ENCODE measurements at places on chromosomes 16 and 17. TPM values are rescaled to one million over a fixed set of nuclear protein-coding genes. Genes with fewer than 3 reads are reported as not detected.

NXN gene
- total RNA-seq, result 0.93 TPM

GLIS2 gene
- 0.30 TPM for total RNA-seq

MIS12 gene
- 34.4 TPM for total RNA-seq

HIC1 gene
- total RNA-seq, result 13.6 TPM

JPH3 gene
- total RNA-seq, result 0.14 TPM

PFAS gene
- 113 TPM for total RNA-seq

NCBP3 gene
- total RNA-seq, result 44.6 TPM

DNA sequence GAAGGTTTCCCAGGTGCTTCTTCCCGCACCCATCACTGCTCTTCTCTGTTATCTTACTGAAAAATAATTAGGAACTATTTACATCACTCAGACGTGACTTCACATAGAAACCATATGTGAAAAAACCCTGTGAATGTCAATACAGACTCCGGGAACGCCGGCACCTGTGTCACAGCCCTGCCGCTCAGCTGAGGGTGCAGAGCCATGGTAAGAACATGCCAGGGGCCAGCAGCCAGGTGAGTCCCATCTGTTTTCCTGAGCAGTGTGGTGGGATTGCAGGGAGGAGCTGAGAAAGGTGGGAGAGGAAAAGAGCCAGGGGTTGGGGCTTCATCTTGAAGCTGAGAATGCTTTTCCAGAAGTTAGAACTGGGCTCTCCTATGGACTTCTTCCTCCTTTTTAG is 13.7 kb downstream of the FOXF1 start:
- H3K36me3 ChIP-seq, result peaks cover 7% of the 10 kb centered on the region
- H3K4me3 ChIP-seq, result no peak overlapping the region
- no peak for DNase-seq
- no peak overlapping the region for H3K27ac ChIP-seq
- peaks cover 8% of the 10 kb centered on the region for H3K27me3 ChIP-seq

DNA sequence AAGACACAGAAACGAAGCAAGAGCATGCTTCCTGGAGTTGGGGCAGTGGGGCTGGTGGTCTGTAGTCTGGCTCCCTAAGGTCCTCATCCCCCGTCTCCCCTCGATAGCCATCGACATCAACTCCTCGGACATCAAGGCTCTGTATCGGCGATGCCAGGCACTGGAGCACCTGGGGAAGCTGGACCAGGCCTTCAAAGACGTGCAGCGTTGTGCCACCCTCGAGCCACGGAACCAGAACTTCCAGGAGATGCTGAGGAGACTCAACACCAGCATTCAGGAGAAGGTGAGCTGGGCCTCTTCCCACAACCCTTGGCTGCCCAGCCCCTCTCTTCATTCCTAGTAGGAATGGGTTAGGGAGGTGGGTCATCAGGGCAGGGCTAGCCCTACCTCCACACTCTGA is 2.3 kb downstream of the UNC45B start:
- no peaks in the 10 kb centered on the region for H3K36me3 ChIP-seq
- H3K4me3 ChIP-seq, result no peak overlapping the region
- no peak for DNase-seq
- H3K27ac ChIP-seq, result no peak overlapping the region

DNA sequence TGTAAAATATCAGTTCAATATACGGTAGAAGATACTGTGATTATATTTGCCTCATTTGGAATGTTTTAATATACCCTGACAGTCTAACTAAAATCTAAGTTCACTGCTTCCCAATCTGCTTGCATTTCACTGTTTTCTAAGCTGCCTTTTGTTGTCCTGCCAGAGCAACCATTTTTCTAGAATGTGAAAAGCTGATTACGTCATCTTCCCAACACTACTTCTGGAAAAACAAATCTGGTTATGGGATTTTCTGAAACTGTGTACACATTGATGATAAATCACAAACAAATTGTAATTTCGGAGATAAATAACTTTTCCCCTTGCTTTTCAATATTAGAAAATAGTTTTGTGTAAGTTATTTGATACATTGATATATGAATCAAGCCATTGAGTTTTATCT is 1529.0 kb downstream of the CDH11 start:
- H3K27me3 ChIP-seq, result no peaks in the 10 kb centered on the region
- no peak overlapping the region for H3K27ac ChIP-seq
- H3K4me3 ChIP-seq, result no peak overlapping the region
- no peak for DNase-seq
- no peaks in the 10 kb centered on the region for H3K4me1 ChIP-seq
- H3K36me3 ChIP-seq, result no peaks in the 10 kb centered on the region

GRCh38 chr16:54402270-54402669 is 115.7 kb upstream of the IRX3 start:
- H3K27ac ChIP-seq, result no peak overlapping the region
- no peak for DNase-seq
- no peaks in the 10 kb centered on the region for H3K4me1 ChIP-seq

GRCh38 chr16:51579652-51580360 is 428.7 kb upstream of the SALL1 start:
- no peaks in the 10 kb centered on the region for H3K27me3 ChIP-seq
- H3K4me1 ChIP-seq, result no peaks in the 10 kb centered on the region
- H3K36me3 ChIP-seq, result no peaks in the 10 kb centered on the region
- H3K4me3 ChIP-seq, result no peak overlapping the region
- no peak for DNase-seq

DNA sequence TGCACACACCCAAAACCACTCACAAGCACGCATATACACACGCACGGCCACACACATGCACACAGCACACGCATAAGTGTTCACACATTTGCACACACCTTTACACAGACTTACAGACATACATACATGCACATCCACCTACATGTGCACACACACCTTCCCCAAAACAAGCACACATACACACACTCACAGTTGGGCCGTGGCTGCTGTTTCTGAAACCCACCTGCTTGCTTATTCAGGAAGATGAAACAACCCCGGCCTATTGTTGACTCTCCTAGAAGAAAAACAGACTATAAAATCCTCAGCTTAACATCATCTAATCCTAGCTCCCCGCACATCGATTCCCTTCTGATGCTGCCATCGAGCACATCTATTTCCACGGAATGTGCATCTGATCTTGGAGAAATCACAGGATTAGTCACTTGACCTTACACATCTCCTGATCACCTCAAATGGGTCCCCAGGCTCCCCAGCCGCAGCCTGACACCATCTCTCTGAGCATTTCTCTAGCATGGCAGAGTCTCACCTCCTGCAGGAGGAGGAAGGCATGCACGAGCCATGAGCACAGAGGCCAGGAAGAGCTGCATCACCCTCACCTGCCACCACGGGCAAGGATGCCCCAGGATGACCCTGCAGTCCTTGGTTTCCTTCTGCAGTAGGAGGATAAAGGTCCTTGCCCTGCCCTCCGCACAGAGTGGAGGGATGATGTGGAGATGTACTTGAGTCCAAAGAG is 105.8 kb upstream of the CDH5 start:
- no peak overlapping the region for H3K27ac ChIP-seq
- H3K36me3 ChIP-seq, result no peaks in the 10 kb centered on the region
- no peak overlapping the region for H3K4me3 ChIP-seq
- H3K27me3 ChIP-seq, result no peaks in the 10 kb centered on the region

- H3K36me3 ChIP-seq, result no peaks in the 10 kb centered on the region
- H3K4me3 ChIP-seq, result no peak overlapping the region
- DNase-seq, result no peak
- no peaks in the 10 kb centered on the region for H3K4me1 ChIP-seq
- peaks cover 3% of the 10 kb centered on the region for H3K27me3 ChIP-seq
Measured at GRCh38 chr16:10637337-10638037, 57.1 kb upstream of the EMP2 start.

- peaks cover 6% of the 10 kb centered on the region for H3K36me3 ChIP-seq
- H3K4me1 ChIP-seq, result no peaks in the 10 kb centered on the region
- no peak for DNase-seq
- H3K27ac ChIP-seq, result no peak overlapping the region
- no peak overlapping the region for H3K4me3 ChIP-seq
Measured at GRCh38 chr16:17155485-17155884, 315.3 kb downstream of the XYLT1 start.

DNA sequence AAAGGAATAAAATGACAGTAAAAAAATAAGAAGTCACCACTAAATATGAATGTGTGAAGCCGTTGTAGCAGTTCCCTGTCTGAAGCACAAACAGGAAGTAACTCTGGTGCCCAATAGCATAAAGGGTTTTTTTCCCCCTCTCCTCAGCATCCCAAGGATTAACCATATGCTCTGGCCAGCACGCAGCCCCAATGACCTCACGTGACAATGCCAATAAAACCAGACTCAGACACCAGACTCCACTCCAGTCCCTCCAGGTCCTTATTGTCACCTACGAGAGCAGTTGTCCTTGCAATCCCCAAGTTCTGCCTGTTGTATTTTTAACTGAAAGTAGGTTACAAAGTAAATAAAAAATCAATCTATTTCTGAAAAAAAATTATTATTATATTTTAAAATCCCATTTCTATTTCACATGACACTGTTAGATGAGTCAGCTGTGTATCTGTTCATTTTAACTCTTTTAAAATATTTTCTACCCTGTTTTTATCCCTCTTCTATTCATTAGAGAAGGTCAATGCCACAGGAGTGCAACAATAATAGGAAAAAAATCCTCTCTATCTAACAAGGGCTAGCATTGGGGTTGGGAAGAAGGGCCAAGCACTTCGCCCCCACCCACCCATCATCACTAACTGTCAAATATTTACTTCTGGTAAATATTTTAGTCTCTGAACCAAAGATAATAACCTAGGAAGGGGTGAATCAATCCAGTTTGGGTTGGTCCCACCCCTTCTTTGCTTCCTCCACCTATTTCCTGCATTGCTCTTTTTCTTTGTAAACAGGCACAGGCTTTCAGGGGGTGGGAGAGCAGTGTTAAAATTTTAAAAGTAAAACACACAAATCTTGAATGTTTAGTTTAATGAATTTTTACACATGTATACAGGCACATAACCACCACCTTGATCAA is 6.6 kb downstream of the PRAC1 start:
- peaks cover 3% of the 10 kb centered on the region for H3K36me3 ChIP-seq
- H3K4me3 ChIP-seq, result no peak overlapping the region
- H3K27ac ChIP-seq, result no peak overlapping the region
- peaks cover 64% of the 10 kb centered on the region for H3K27me3 ChIP-seq
- DNase-seq, result no peak

GRCh38 chr16:66873685-66874055 is 6.6 kb upstream of the PDP2 start:
- DNase-seq, result no peak
- peaks cover 4% of the 10 kb centered on the region for H3K36me3 ChIP-seq
- peaks cover 53% of the 10 kb centered on the region for H3K4me1 ChIP-seq
- no peak overlapping the region for H3K27ac ChIP-seq
- peak overlapping the region; percentile 34 for H3K4me3 ChIP-seq

GRCh38 chr17:13016881-13017654 is 759 bp downstream of the ELAC2 start:
- H3K4me3 ChIP-seq, result peak overlapping the region; percentile 95
- DNase-seq, result no peak
- H3K27me3 ChIP-seq, result no peaks in the 10 kb centered on the region
- H3K36me3 ChIP-seq, result peaks cover 35% of the 10 kb centered on the region
- peaks cover 31% of the 10 kb centered on the region for H3K4me1 ChIP-seq
- H3K27ac ChIP-seq, result peak overlapping the region; percentile 98

- H3K4me1 ChIP-seq, result peaks cover 33% of the 10 kb centered on the region
- H3K36me3 ChIP-seq, result peaks cover 6% of the 10 kb centered on the region
- H3K27ac ChIP-seq, result no peak overlapping the region
- H3K27me3 ChIP-seq, result no peaks in the 10 kb centered on the region
- H3K4me3 ChIP-seq, result no peak overlapping the region
- DNase-seq, result no peak
Measured at GRCh38 chr16:239948-240277, 5.3 kb downstream of the FAM234A start.
